Kasumi-1 (cell line): ENCODE measurements at places on chromosomes 5 and 9.

- DNase-seq = no peak
Observed at GRCh38 chr5:179143446-179143845, 83.3 kb downstream of the ZNF354C start.

- no peak for DNase-seq
Observed at GRCh38 chr9:26695298-26695622, 197.3 kb downstream of the CAAP1 start.

DNA sequence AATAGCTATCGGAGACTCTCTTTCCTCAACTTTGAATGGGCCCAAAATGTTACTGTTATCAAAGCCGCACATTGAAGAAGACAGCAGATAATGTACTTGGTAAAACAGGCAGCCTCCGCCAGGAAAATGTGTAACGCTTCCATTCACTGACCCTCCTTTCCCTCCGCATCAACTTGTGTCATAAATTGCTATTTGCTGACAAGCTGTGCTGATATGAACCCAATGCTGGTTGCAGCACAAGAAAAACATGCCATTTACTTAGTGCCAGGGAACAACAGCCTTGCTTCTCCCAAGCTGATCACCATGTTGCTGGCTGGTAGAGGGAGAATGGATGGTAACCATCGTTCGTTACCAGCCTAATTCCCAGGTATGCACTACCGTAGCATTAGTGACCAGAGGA is 162.6 kb upstream of the PPP1R2B start:
- no peak for DNase-seq

DNA sequence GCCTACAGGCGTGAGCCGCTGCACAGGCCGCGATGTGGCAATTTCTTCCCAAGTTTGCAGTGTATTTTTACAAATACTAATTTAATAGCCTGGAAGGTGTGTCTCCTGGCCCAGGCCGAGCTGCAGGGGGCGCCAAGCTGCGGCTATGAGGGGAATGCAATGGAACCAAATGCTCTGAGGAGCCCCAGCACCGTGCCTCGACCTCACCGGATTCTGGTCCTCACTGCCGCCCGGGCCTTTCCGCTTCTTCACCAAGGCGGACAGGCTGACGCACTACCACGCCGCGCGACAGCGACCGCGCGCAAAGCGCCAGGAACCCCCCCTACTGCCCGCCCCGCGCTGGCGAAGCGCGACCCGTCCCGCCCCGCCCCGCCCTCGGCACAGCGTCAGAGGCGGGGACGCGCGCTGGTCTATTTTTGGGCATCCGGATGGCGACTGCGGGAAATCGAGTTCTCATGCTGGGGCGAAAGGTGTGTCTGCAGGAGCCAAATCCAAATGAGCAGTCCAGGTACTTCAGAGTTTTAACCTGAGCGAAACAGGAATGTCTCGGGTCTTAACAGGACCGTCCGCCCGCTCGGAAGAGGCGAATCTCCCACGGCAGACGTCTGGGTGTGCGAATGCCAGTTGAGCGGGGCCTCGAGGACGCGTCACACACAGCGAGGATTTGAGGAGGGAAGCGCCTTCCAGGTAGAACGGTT is 31.7 kb upstream of the PRXL2C start:
- no peak for DNase-seq

- no peak for DNase-seq
Observed at GRCh38 chr5:133562554-133562953, 49.8 kb downstream of the FSTL4 start.

DNA sequence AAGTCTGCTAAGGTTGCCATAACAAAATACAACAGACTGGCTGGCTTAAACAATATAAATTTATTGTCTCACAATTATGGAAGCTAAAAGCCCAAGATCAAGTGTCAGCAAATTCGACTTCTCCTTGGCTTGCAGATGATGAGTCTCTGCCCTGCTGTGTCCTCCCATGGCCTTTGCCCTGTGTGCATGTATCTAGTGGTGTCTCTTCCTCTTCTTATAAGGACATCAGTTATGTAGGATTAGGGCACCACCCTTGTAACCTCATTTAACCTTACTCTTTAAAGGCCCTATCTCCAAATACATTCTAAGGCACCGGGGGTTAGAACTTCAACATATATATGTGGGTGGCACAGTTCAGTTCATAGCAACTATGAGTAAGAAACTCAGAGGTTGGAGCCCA is 157.9 kb upstream of the RASA1 start:
- DNase-seq = no peak

DNA sequence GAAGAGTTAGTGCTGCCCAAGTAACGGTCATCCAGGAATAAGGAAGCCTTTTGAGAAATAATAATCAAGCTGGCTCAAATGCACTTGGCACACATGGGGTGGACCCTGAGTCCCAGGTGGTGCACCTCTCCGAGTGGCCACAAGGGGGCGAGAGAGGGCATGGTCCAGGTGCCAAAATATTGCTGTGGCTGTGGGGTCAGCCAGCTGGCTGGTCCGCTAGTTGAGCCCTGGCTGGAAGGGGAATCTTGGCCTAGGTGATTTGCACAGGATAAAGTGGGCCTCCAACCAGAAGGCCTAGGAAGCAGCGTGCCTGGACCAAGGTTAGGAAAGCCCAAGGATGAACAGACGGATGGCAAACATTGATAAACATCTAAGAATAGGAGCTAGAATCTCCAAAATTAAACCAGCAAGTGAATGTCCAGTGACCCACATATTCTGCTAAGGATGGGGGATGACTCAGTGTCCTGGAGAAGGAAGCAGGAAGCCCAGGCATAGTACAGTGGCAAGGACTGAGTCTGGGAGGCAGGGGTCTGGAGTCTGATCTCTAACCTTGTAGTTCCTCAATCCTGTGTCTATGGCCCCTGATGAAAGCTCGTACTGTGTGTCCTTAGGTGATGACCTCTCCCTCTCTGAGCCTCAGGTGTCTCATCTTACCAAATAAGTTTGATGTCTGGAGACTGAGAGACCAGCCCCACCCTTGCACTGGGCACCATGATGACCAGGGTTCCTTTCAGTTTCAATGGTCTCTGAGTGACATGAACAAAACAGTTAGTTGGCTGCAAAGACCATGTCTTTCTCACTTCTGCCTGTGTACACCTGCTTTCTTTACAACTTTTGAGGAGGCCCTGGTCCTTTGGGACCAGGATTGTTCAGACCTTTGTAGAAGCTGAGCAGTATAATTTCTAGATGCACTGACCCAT is 19.2 kb upstream of the SHB start:
- DNase-seq = peak; percentile 26
